ENCODE measurements at places on chromosomes 3 and 15.

- no peak for DNase-seq
Measured at GRCh38 chr3:73600293-73600938, 24.3 kb downstream of the PDZRN3 start.

DNA sequence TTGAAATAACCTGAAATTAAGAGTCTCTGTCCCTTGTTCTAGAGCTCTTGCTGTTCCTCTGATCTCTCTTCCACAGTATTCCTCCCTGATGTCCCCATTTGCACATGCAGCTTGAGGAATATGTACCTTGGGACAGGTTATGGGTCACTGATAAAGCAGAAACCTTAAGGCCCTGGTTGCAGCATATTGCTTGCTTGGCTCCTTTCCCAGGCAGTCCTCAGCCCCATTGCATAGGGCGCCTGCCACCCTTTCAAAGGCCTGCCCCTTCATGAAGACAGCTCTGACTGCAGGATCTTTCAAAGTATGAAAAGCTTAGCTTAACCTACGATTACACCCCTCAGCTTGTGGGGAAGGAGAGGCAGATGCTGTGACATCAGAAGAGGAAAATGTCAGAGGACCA lies 51.6 kb downstream of the WDR76 start:
- DNase-seq = no peak

GRCh38 chr3:55802816-55803215 lies 315.7 kb upstream of the WNT5A start:
- no peak for DNase-seq

DNA sequence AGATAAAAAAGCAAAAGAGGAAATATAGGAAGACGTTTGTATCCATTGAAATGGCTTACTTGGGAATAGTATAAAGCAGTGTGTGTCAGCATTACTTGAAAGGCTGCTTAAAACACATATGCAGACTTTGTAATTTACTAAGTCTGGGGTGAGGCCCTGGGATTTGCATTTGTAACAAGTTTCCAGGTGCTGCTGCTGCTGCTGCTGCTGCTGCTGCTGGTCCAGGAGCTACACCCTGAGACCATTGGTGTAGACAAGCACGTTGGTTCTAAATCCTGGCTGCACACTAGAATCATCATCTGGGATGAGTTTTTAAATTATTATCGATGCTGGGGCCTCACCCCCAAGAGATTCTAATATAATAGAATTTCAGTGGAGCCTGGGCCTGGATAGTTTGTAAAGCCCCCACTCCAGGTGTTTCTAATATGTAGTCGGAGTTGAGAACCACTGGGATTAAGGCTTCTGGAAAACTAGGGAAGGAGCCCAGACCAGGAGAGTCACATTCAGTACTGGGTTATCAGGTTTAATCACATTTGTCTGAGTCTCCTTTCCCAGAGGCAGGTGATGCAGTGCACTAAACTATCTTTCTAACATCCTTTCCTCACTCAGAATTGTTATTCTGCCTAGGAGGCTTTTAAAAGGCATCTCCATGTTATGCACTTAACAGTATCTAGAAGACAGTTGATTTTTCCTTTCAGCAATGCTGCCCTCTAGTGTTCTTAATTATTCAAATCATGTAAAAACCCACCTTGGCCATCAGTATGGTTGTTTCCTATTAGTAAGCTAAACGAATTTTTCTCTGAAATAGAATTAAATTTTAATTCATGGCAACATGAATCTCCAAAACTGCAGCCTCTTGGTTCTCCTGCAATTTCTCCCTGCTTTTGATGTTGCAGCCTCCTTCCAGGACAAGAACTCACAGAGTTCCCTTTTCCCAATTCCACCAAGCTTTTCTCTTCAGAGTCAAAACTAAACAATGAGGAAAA lies 45.4 kb downstream of the SSR3 start:
- no peak for DNase-seq

GRCh38 chr15:39907216-39907615 lies 12.8 kb downstream of the GPR176 start:
- no peak for DNase-seq

GRCh38 chr3:189839576-189839975 lies 208.4 kb downstream of the TP63 start:
- no peak for DNase-seq

DNA sequence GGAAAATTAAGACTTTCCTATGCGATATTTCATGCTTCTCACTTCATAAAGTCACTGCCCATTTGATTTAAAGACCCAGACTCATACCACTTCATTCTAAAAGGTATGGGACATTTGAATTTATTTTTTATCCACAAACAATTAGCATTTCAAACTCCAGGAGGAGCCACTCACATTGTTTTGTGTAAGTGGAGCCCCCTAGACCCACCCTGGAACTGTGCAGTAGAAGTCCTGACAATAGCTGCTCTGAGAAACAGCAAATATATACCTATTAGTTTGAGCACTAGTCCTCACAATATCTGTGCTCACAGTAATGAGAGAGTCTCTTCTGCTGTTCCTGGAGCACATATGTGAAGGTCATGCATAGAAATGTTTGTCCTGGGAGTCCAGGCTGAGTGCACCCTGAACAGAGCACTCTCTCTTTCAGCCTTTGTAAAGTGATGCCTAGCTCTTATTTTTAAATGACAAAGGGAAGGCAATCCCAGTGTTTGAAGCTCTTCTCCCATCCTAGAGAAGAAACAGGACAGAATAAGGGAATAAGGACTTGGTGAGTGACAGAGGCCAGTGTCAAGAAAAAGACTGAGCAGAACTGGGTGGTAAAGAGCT lies 127.5 kb upstream of the STRIT1 start:
- no peak for DNase-seq

DNA sequence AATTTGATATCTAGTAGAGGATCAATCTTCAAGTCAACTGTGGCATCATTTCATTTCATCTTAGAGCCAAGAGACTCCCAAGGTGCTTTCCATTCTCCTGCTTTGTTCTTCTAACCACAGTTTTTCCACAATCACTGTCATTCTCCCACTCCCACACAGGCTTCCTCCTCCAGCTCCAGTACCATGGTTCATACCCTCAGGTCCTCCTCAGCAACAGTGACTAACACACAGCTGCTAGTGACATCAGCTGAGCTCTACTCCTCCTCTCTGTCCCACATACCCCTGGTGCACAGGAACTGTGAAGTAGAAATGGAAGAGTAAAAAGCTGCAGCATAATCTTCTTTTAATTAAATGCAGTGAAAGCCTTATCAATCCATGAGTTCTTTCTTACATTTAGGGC lies 200.2 kb upstream of the DPH6 start:
- no peak for DNase-seq

GRCh38 chr15:75738647-75739325 lies 26.1 kb upstream of the CSPG4 start:
- peak; percentile 74 for DNase-seq

GRCh38 chr3:37386627-37387230 lies 212.3 kb upstream of the LRRFIP2 start:
- no peak for DNase-seq

DNA sequence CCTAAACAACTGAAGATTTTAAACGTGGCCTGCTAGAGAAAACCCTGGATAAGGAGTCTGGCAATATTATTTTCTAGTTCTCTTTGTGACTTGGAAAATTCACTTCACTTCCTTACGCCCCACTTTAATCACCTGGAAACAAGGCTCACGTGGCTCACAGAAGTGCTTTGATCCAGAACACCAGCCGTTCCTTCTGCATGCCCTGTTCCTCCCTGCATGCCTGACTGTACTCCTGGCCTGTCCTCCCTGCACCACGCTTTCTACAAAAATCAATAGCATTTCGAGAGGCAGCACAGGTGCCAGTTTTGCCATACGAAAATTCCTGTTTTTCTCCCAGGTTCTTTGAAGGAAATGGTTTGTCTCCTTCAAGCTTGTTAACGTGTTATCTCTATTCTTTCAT lies 474.2 kb upstream of the RGMA start:
- DNase-seq = no peak

GRCh38 chr15:81643771-81644170 lies 269.8 kb upstream of the TMC3 start:
- DNase-seq = no peak

- no peak for DNase-seq
Measured at GRCh38 chr3:48565591-48566400, 2.2 kb upstream of the UCN2 start.

GRCh38 chr3:48634661-48635221 lies 520 bp downstream of the SLC26A6 start:
- no peak for DNase-seq

GRCh38 chr3:99716463-99716995 lies 78.1 kb downstream of the COL8A1 start:
- DNase-seq = no peak

DNA sequence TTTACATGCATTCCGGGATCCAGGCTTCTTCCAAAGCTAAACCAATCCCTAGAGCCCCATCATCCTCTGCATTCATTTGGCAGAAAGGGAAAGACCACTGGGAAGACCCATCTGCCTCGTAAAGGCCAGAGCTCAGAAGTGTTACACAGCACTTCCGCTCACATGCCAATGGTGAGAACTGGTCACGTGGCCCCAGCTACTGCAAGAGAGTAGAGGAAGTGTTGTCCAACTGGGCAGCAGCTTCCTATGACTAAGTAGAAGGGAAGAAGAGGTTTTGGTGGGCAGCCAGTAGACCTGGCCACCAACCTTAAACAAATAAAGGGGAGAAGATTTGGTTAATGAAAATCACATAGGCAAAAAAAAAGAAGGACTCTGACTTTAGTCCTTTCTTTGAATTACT lies 74.4 kb upstream of the PPP2R3A start:
- no peak for DNase-seq

DNA sequence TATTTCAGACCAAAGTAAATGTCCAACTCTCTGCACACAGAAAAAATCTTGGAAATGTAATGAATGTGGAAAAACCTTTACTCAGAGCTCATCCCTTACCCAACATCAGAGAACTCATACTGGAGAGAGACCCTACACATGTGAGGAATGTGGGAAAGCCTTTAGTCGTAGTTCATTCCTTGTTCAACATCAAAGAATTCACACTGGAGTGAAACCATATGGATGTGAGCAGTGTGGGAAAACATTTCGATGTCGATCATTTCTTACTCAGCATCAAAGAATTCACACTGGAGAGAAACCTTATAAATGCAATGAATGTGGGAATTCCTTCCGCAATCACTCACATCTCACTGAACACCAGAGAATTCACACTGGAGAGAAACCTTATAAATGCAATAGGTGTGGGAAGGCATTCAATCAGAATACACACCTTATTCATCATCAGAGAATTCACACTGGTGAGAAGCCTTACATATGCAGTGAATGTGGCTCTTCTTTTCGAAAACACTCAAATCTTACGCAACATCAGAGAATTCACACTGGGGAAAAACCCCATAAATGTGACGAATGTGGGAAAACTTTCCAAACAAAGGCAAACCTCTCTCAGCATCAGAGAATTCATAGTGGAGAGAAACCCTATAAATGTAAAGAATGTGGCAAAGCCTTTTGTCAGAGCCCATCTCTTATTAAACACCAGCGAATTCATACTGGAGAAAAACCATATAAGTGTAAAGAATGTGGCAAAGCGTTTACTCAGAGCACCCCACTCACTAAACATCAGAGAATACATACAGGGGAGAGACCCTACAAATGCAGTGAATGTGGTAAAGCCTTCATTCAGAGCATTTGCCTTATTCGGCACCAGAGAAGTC lies 8.0 kb upstream of the ZNF501 start:
- DNase-seq = no peak

DNA sequence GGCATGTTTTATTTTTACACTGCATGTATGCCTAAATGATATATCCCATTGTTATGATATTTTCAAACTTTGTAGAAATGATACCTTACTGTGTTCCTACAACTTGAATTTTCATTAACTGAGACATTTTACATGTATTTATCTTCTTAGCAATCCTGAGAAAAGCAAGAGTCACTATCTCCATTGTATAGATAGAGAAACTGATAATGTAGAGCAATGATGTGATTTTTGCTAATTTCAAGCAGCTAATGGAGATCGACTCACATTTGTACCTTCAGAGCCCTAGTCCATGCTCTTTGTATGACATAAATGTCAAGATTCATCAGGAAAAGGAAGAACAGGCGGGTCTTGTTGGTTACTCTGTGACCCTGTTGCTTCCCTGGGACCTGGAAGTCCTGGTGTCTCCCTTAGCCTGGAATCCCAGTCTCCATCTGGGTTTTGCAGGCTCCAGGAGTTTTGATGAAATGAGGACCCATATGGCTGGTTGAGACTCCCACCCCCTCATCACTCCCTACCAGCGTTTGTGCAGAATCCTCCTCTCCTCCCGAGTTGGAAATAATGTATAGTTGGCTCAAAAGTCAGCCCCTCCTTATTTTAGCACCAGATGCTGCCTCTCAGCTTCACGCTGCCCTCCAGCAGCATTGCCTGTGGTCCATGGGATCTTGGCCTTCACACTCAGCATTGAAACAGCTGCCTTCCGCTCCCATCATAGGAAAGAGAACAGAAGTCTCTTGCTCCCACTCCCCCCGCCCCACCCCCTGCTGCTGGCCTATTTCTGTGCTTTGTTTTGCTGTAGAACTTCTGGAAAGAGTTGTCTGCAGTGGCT lies 67.1 kb downstream of the APBA2 start:
- DNase-seq = no peak

GRCh38 chr15:95739131-95739530 lies 591.4 kb upstream of the NR2F2 start:
- no peak for DNase-seq

GRCh38 chr15:63037976-63038720 lies 4.4 kb upstream of the TPM1 start:
- DNase-seq = no peak

- no peak for DNase-seq
Measured at GRCh38 chr15:99123713-99124451, 19.0 kb downstream of the SYNM start.

DNA sequence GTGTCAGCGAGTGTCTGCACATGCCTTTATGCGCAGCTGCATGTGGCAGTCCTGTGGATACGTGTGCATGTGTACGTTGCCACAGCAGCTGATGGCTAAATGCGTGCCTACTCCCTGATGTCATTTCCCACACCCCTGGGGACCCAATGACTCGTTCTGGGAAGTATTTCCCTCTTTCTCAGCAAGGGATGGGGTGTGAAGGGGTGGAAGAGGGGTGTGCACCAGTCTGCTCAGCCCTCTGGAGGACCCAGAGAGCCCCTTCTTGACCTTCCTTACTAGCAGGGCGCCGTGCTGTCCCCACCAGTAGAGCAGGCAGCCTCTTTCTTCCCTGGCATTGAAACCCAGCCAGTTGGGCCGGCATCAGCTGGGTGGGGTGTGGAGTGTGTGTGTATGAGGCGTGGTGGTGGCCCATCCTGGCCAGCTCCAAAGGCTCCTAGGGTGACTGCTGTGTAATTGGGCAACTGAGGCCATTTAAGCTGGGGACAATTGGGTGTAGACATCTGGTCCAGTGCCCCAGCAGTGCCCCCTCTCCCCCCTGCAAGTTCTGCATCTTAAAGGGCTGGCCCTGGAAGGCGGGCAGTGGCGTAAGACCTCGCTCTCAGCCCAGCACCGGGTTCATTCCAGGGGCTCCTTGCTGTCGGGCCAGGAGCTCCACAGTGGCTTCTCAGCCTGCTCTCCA lies 19.2 kb downstream of the SNX33 start:
- DNase-seq = no peak

GRCh38 chr3:189269365-189269764 lies 97.6 kb downstream of the TPRG1 start:
- no peak for DNase-seq

All from activated CD8-positive, alpha-beta memory T cell treated with anti-CD3 and anti-CD28 coated beads for 1 hour (primary cell).